Activated effector memory CD4-positive, alpha-beta T cell treated with Interleukin-2 at 50 U/mL for 16 hours (primary cell): ENCODE measurements at places on chromosomes 4 and X.

DNA sequence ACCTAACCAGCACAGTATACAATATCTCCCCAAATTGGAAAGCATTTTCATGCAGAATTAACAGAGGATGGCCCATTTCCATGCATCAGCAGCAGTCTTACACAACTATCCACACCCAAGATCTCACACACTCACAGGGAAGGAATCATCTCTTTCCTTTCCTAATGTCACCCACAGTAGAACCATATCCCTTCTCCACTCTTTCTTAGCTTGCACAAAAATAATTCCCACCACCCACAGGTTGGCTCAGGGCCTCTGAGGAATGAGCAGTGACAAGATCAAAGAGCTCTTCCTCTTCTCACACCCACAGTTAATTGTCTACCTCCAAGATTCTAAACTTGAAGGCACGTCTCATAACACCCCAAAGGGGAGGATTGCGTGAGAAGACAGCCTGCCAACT, 217.7 kb upstream of the VEGFC start:
- no peak for DNase-seq

DNA sequence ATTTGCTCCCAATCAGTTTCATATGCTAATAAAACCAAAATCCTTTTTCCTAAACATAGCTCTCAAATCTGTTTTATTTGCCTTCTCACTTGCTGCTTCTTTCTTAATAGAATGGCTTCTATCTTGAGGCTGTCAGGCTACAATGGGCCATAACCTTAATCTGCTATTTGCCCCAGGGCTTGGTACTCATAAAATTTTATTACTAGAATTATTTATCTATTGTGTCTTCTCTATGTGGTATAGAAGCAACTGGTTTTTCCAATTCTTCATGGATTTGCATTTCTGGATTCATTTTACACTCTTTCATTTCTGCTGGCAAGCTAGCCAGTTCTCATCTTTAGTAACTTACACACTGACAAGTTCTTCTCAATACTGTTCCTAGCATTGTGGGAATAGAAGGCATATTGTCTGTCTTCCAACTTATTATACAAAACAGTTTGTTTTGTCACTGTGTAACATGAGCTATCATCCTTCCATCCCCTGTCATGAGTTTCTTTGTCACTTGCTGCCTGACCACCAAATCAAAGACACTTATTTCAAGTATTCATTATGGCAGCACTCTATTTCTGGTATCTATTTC, 96.6 kb upstream of the KCNIP4 start:
- DNase-seq, result no peak

GRCh38 chr4:127521463-127521862, 111.3 kb upstream of the INTU start:
- DNase-seq, result no peak

GRCh38 chrX:66672106-66672505, 33.2 kb upstream of the EDA2R start:
- no peak for DNase-seq

DNA sequence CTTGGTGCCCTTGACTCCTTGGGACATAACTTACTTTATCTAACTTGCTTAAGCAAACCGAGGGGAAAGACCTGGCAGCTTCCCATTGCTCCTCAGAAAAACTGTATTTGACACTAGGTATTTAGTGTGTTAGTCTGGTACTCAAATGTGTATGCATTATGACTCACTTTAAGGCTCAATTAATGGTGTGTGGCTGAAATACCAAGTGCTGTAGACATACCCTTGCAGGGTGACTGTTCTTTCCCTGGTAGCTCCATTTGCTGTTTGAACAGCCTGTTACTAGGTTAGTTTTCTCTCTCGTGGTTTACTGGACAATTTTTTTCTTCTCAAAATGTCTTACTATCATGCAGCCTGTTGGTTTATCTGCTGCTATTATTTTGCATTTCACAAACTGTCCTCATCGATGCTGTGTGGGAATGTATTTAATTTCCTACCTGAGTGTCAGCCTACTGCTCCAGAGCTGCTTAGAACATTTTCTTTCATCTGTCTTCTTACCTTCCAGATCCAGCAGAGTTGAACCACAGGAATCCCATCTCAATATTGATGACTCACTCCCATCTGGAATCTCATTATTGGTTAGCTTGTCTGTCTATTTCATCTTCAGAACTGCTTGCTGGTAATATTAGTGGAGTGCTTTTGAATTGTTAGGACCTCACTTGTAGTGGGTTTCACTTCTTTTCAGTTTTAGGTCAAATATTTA, 158.0 kb upstream of the FAT1 start:
- DNase-seq, result no peak

DNA sequence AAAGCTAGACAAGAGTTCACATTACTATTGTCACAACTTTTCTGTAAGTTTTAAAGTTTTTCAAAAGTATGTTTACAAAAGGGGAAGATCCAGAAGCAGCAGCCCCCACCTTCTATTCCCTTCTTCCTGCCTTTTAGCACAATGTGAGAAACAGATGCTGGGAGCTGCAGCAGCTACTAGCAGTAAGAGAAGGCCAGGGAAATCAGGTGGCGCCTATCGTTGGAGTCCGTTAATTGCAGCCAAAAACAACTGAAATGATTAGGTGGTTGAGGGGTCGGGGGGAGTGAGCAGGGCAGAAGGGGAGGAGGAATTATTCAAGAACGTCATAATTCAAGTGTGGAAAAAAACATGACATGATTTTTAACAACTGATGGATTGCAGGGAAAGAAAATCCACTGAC, 27.4 kb downstream of the FRYL start:
- no peak for DNase-seq

DNA sequence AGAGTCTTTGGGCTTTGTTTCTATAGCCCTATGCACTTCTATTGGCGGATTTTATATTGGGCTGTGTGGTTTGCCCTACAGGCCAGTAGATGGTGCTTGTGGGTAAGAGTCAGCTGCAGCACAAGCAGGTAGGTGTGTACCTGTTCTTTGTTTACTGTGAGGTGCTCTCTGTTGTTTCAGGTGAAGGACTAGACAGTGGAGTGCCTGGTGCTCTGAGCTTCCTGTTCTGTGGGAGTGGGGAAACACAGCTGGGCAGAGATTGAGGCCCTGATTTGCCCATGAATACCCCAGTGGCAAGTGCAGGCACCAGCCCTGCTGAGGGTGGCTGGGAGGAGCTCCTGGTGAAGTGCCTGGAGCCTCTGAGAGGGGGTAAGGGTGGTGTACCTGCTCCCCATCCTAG, 26.3 kb upstream of the UCP1 start:
- no peak for DNase-seq

DNA sequence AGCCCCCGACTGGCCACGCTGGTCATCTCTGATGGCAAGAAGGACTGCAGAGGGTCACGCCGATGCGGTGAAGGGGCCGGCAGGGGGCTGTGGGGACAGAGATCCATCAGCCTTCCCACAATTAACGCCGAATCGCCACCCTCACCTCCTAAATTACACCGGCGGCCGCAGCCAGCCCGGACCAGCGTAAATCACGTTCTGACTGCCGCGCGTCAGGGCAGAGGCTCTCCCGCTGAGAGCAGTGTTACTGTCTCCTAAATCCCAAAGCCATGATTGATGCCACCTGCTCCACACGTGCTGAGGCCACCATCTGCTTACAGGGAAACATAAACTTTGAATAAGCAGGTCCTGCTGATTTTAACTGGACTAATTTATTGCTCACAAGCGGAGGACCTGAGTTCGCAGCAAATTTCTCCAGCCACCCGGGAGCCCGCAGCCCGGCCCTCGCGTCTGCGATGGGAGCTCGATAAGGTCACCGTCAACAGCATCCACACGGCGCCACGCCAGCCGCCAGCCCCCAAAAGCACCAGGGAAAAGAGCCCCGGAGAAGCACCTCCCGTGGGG, 127.3 kb upstream of the NKX1-1 start:
- DNase-seq, result no peak

DNA sequence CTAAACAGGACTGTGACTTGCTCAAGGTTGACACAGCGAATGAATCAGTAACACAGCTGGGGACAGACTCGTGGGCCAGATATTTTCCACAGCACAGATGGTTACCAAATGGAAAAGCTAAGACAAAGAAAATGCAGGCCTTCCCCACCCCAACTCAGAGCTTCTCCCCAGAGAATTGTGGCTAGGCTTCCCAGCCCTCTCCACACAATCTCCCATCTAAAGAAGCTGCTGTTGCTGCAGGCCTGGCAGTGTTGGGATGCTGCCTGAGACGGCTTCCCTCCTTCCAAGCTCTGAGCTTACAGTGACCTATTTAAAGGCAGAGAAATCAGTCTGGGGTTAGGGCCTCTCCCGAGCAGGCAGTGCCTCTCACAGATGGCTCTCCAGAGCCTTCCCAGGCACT, 46.5 kb upstream of the PGRMC1 start:
- DNase-seq, result no peak

DNA sequence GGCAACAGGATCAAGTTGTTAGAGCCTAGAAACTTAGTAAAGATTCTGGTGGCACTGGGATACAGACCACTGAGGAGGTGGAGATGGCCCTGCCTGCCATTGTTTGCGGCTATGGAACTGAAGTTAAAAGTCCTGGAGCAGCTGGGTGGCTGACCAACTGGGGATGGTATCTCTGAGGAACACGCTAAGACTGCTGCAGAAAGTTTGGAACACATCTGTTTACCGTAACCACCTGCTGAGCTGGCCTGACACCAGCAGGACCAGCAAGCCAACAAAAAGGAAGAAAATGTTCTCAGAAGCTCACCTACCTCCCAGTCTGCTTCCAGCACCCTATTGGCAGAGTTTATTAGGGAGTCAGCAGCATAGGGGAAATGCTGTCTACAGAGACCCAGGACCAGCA, 17.4 kb upstream of the PACRGL start:
- DNase-seq, result no peak

- no peak for DNase-seq
Measured at GRCh38 chrX:1593286-1594271, 2.2 kb downstream of the AKAP17A start.

DNA sequence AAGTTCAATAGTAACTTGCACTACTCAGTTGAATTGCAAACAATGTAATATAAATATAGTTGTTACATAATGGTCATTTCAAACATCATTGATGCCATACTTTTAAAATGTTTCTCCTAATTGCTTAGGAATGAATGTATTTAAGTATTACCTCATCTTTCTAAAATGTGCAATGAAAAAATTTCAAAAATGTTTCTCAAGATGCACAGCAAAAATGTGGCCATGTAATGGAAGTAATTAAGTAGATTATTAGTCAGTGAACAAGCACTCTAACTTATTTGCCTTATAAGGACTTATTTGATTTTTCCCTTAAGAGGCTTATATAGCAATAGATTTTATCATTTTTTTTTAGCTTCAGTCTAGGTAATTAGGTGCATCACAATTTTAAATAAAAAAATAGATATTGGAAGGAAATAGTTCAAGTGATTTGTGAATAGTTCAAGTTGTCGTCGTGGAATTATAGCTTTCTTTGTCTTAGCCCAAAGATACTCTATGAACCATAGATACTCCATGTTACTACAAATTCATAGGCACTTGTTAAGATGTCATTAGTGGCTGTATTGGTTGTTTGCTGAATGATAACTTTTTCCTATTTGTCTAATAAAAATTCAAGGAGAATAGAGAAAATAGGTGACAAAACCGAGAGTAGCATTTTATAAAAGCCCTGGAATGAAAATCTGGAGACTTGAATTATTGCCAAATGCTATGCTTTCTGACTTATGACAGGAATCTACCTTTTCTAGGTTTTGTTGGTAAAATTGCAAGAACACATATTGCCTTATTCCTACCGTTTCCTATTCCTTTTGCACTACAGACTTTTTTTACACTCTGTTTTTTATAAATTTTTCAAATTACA, 118.5 kb downstream of the TLL1 start:
- no peak for DNase-seq

- no peak for DNase-seq
Measured at GRCh38 chrX:106725931-106726330, 570 bp upstream of the RNF128 start.

DNA sequence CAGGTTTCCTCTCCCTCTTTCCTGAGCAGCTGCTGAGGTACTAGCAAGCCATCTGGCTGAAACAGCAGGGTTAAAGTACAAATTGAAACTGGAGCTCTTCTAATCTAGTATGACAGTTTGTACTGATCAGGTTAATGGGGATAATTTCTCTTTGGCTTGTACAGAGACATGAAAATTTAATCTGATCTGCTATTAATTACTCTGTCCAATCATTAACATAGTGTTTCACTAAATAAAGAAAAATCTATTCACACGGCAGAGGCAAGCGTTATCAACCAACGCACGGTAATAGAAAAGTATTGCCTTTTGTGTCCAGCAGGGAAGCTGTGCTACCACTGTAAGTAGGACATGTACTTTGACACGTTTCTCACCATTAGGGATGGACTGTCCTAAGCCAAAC, 71.1 kb downstream of the IGSF1 start:
- DNase-seq, result no peak

GRCh38 chr4:128310266-128310697, 22.7 kb upstream of the PGRMC2 start:
- DNase-seq, result no peak

GRCh38 chr4:24007860-24008261, 118.0 kb upstream of the PPARGC1A start:
- no peak for DNase-seq

GRCh38 chr4:126778348-126778747, 854.4 kb upstream of the INTU start:
- DNase-seq, result no peak

GRCh38 chr4:110624904-110625494, 2.1 kb upstream of the PITX2 start:
- no peak for DNase-seq

GRCh38 chr4:35464964-35465528, 779.3 kb downstream of the ARAP2 start:
- DNase-seq, result no peak

- no peak for DNase-seq
Measured at GRCh38 chr4:121148000-121148399, 16.1 kb downstream of the TNIP3 start.

DNA sequence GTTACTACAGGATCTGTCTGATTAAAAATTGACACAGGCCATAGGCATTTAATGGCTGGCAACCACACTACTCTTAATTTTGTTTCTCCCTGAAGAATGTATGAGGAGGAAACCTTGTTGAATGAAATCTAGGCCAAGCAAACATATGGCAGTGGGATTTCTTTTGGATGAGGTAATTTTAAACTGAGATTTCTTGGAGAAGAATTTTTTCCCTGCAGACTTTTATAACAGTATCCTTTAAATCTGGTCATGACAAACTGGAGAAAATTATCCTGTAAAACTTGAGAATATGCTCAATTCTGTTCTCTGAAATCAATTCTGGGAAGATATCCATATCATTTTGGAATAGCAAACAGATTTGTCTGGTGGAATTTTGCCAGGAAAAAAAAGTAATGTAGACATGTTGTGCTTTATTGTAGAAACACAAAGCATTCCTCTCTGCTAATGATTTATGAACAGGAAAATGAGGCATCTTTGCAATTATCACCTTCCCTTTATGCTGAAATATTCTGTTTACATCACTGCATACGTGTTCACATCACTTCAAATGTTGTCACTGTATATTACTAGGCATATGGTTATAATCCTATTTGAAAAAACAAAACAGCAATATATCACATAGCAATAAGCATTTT, 108.3 kb upstream of the ARSJ start:
- DNase-seq, result no peak

DNA sequence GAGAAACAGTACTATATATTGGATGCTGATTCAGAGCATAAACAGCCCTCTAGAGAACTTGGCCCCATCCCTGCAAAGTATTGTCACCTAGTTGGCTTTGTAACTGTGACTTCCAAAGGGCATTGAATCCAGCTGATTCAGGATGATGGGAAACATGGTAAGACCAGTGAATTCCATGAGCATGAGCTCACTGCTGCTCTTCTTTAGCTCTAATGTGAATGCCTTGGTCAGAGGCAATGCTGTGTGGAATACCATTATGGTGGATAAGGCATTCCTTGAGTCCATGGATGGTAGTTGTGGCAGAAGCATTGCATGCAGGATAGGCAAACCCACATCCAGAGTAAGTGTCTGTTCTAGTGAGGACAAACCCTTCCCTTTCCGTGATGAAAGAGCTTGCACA, 365.6 kb upstream of the EDA2R start:
- no peak for DNase-seq
